ENCODE measurements at places on chromosomes 12 and 14.

- no peak for DNase-seq
Observed at GRCh38 chr12:46387670-46388069, 15.1 kb upstream of the SLC38A2 start.

DNA sequence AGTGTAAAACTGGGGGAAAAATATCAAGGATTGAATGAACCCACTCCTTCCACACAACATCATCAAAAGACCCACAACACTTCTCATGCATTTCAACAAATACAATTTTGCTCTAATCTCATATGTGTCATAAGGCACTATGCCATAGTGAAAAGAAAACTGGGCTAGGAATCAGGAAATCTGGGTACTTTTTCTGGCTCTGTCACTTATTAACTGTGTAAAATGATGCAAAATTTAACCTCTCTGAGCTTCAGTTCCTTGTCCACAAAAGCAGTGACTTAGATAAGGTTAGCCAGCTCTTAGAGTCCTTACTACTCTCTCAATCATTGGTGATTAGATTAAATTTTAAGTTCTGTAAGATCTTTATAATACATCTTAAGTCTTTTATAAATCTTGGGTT lies 250.5 kb upstream of the SOX5 start:
- DNase-seq: no peak

- DNase-seq: no peak
Observed at GRCh38 chr12:45909041-45909713, 81.2 kb downstream of the SCAF11 start.

DNA sequence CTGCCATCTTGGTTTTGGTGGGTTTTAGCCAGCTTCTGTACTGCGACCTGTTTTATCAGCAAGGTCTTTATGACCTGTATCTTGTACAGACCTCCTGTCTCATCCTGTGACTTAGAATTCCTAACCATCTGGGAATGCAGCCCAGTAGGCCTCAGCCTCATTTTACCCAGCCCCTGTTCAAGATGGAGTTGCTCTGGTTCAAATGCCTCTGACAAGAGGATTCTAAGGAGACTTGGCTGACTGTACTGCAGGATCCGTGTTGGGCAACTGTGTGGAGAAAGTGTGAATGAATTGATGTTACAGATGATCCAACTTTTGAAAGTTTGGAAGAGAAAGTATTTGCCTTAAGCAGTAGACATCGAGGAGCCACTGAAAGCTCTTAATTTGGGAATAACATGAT lies 91.0 kb downstream of the TTLL5 start:
- no peak for DNase-seq

DNA sequence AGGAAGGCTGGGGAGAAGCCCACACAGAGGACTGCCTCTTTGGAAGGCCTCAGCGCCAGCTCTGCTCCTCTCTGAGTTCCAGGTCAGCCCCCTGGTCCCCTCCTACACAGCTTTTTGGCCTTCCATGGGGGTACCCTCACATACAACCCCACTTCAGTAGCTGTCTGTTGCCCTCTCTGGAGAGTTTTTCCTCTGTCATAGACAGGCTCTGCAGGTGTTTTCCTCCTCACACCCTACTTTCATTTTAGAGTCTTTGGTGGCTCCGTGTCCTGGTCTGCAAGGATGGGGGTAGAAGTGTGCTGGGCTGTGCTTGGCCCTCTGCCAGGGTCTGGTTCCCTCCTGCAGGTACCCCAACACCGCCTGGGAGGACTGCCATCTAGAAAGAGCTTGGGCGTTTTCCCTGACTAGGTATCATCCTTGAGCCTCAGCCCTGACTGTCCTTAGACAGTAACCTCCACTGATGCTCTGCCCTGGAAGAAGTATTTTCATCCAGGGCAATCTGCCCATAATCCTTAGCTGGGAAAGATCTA lies 15.1 kb downstream of the ZDHHC22 start:
- no peak for DNase-seq

- no peak for DNase-seq
Observed at GRCh38 chr14:58667900-58668299, 30.1 kb downstream of the DACT1 start.

GRCh38 chr12:52713960-52714886 lies 10.9 kb upstream of the KRT77 start:
- DNase-seq: no peak

GRCh38 chr14:54503486-54503885 lies 6.2 kb upstream of the CGRRF1 start:
- no peak for DNase-seq

- no peak for DNase-seq
Observed at GRCh38 chr12:129615001-129615400, 288.8 kb downstream of the TMEM132D start.

DNA sequence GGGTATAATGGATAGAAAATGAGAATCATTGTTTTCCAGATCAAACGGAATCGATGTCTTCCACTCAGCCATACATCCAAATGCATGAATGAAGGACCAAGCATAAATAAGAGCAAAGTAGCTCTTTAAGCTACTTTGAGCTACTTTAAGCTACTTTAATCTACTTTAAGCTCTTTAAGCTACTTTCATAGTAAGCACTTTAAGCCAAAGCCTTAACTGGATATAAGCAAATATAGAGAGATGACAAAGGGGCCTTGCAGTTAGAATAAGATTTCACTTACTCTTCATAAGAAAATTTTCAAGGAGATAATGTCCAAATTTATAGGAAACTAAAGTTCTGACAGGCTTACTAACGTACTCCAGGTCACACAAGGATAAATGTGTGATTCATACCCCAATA lies 355.6 kb upstream of the KITLG start:
- DNase-seq: no peak

DNA sequence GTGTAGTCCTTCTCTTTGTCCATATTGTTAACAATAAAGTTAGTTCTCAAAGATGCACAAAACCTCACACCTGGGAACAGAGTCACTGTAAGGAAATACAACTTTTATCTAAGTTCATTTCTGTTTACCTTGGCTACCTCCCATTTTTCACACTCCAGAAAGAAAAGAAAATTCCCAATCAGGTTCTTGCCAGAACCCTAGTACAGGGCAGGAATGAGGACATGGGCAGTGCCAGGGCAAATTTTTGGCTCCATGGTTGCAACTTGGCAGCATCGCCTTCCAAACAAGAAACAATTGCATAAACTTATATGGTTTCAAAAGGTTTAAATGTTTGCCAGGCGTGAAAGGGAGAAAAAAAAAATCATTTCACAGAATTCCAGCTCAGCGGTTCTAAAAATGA lies 296.3 kb upstream of the PRKD1 start:
- no peak for DNase-seq

DNA sequence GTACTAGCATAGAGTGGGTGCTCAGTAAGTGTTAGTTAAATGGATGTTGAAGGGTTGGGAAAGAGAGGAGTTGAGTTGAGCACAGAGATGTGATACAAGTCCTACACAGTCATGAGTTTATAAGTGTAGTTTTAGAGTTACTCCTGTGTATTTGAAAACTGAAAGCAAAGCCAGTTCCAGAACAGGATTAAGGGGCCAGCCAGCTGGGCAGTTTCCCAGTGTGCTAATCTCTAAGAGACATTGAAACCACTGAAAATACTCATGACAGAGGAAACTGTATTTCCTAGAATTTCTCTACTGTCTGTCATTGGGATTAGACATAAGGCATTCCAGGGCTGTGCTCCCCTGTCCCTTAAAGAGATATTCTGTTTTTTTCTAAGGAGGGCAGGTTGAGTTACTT lies 101.0 kb downstream of the DERA start:
- DNase-seq: no peak

GRCh38 chr14:29799464-29800095 lies 128.1 kb downstream of the PRKD1 start:
- DNase-seq: no peak

DNA sequence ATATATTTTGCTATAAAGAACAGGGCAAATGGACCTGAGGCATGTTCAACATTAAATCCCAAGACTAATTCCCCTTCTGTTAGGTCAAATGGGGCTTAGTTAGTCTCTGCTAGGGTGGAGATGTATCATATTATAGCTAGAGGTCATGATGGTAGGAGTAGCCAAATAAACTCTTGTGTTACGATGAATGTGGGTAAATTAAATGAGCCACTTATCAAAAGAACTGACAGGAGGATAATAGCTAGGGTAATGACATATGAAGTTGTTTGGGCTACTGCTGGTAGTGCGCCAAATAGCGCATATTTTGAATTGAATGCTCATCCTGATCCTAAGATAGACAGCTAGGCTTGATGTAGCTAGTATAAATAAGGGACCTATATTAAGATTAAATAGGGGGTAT lies 445.0 kb downstream of the GXYLT1 start:
- DNase-seq: no peak

DNA sequence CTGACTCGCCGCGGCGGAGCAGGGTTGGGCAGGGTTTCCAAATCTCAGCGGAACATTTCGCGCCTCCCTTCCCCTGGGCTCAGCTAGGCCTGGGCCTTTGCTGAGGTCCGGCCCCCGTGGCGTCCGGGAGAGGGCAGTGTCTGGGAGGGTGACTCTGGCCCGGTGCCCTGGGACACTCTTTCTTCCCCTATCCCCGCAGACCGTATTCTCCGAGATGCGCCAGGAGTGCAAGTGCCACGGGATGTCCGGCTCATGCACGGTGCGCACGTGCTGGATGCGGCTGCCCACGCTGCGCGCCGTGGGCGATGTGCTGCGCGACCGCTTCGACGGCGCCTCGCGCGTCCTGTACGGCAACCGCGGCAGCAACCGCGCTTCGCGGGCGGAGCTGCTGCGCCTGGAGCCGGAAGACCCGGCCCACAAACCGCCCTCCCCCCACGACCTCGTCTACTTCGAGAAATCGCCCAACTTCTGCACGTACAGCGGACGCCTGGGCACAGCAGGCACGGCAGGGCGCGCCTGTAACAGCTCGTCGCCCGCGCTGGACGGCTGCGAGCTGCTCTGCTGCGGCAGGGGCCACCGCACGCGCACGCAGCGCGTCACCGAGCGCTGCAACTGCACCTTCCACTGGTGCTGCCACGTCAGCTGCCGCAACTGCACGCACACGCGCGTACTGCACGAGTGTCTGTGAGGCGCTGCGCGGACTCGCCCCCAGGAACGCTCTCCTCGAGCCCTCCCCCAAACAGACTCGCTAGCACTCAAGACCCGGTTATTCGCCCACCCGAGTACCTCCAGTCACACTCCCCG lies 3.0 kb downstream of the WNT1 start:
- no peak for DNase-seq

- no peak for DNase-seq
Observed at GRCh38 chr12:20101046-20101445, 267.3 kb upstream of the PDE3A start.
